Mesendoderm (in vitro differentiated cells): ENCODE measurements at places on chromosomes 5 and 9.

DNA sequence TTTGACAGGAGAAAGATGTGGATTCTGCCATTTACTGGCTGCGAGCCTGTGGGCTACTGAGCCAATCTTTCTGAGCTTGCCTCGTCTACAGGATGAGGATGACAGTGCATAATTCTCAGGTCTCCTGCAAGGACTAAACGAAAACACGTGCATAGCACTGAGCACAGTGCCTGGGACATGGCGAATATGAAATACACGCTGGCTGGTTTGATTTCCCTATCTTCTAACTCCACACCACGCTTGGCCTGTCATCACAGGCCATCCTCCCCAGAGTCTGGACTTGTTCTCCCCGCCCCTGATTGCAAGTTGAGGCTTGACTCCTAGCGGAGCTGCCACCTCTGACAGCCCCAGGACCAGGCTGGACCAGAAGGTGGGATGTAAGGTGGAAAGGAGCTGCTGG, 37.9 kb downstream of the ARPC5L start:
- no peak for DNase-seq

GRCh38 chr5:119011186-119011585, 22.8 kb upstream of the DTWD2 start:
- DNase-seq = no peak

GRCh38 chr9:69014013-69014412, at the start of gene PRKACG:
PRKACG (minus strand) TSS chr9:69014113; CDS start chr9:69014092, 21 bp downstream.
- DNase-seq = no peak

GRCh38 chr5:89981878-89982773, 427.4 kb downstream of the CETN3 start:
- no peak for DNase-seq

GRCh38 chr5:6435356-6435755, 13.3 kb upstream of the UBE2QL1 start:
- DNase-seq = peak; percentile 71

DNA sequence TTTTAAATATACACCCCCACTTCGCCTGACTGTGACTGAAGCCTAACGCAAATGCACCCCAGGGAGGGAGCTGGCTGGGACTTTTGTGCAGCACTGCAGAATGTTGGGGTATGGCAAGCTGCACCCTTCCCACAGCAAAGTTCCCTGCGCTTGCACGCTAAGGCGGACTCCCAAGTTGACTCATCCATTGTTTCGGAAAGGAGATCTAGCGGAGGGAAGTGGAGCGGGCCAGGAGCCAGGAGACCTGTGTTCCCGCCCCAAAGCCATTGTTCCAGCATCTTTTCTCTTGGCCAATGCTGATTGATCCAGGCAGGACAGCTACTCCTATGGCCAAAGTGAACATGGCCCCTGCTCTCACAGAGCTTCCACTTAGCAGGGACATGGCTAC, 202.9 kb downstream of the AOPEP start:
- no peak for DNase-seq

GRCh38 chr9:33244137-33244784, 4.3 kb downstream of the SPINK4 start:
- DNase-seq = no peak

- no peak for DNase-seq
Measured at GRCh38 chr5:81786496-81786895, 35.6 kb upstream of the SSBP2 start.

GRCh38 chr5:90398726-90399125, 10.8 kb downstream of the CETN3 start:
- DNase-seq = no peak

DNA sequence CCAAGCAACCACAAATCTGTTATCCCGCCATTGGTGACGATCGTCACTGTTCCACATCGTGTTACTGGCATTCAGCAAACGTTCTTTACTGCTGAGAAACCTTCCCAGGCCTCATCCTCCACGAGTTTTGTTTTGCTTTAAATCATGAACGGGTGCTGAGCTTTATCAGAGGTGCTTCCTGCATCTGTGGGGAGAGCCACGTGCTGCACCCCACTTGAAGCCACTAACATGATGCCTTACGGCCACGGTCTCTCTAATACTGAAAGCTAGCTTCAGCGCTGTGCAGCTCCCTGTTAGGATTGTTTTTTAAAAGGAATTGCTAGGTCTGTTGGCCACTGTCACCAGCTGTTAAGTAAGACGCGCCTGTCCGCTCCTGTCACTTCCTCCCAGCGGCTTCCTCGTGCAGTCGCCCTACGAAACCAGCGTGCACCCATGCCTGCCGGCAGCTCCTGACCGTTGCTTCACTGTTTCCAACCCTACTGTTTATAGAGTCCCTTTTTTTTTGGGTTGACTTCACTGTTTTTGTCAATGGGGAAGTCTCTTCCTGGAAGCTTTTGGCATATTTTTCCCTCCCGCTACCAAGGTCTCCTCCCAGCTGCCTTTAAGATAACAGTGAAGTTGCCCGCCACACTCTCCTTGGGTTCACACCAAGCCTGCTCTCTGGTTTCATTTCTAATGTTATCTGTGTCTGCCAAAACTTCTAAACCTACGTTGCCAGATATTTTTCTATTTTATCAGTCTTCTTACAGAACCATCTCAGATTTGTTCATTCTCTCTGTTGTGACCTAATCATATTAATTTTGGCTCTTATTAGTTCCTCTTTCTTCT, 20.3 kb downstream of the LPCAT1 start:
- no peak for DNase-seq

GRCh38 chr5:157570531-157571200, 4.9 kb downstream of the ADAM19 start:
- no peak for DNase-seq

DNA sequence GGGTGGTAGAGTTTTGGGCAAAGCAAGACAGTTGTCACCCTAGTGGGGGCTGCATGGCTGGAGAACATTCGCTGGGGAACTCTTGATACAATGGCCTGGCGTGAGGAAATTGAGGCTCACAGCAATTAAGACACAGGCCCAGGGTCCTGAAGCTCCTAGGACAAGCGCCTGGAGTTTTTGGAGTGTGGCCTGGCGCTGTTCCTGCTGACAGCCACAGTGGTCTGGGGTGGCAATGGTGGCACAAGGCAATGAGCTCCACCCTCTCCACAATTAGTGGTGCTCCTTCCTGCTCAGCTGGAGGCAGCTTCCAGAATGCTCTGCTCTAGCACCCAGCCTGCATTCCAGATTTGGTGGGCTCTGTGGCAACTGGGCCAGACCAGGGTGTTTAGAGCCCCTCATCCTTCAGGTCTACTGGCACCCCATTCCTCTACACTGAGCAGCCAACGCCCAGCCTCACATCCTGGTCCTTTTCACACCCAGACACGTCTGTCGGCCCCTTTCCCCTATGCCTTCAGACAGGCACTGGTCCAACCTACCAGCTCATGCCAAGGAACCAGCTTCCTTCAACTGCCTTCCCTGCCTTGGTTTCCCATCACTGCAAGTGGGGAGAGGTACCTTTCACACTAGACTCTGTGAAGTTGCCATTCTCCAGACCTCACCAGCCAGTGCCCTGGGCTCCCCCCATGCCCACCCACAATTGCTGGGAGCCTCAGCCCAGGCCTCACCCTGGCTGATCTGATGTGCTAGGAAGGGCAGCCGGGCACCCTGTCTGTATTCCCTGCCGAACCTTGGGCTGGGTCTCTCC, 138.1 kb upstream of the COL5A1 start:
- DNase-seq = no peak

DNA sequence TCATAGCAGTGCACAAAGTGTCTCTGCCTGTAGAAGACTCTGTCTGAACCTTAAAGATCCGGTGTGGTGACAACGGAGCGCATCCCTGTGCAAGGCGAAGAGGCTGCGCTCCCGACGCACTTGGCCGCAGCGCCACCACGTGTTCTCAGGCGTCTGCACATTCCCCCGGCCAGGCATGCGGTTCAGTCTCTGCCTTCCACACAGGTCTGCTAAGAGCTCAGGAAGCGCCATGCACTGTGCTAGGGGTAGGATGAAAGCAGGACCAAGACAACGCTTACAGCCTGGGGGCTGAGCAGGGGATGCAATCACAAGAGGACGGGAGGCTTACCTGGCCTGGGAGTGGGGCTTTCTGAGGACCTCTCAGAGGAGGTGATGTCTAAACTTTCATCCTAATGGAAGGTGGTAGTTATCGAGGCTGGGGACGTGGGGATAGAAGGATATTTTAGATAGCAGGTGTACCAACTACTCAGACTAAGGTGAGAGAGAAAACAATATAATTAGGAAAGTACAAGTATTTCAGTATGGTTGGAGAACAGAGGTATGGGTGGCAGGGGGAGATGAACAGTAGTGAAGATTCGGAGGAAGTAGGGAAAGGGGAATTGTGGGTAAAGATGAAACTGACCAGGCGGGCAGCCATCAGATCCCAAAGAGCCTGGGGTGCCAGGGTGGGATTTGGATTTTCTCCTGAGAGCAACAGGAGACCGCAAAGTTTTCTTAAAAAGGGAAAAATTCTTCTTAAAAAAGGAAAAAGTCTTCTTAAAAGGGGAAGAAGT, 13.3 kb downstream of the CAPSL start:
- DNase-seq = peak; percentile 78

GRCh38 chr9:90526386-90526785, 116.2 kb downstream of the DIRAS2 start:
- no peak for DNase-seq

DNA sequence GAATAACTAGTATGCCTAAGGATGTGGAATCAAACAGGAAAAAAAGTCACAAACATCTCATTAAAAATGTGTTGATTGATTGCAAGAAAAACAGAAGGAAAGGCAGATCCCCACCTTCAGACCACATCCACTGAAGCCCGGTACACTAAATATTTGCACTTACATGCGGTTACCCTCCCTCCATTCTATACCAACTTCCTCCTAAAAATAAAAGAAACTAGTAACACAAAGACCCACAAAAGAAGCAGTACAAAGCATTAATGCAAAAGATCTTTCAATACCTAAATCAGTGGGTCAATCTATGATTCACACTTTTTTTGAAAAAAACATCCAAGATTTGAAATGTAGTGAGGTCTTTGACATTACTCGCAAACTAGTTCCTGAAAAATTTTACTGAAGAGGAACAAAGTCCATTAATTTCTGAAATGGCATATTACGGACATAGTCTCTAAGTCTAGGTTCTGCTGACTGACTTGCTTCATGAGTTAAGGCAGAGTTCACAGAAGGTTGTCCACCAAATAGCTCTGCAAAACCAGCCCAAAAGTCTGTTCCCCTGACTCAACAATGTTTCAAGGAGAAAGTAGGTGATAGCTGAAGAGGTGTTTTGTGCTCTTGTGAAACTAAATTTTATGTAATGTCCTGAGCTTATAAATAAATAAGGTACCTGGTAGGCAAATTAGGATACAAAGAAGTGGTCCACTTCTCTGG, 100.7 kb downstream of the PAM start:
- no peak for DNase-seq

DNA sequence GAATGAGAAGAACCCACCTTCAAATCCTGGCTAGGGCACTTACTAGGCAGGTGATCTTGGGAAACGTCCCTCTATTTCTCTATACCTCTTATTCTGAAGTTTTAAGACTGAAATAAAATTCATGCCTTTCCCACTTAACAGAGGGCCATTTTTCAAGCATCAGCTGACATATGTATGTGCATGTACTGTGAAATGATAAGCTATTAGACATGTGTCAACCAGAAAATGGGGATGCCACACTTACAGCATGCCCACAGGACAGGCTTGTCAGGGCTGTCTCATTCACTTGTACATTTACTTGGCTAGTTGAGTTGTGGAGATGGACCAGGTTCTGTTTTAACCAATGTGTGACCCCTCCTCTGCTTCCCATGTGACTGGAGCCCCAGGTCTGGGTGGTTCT, 78.5 kb downstream of the C9orf152 start:
- no peak for DNase-seq

DNA sequence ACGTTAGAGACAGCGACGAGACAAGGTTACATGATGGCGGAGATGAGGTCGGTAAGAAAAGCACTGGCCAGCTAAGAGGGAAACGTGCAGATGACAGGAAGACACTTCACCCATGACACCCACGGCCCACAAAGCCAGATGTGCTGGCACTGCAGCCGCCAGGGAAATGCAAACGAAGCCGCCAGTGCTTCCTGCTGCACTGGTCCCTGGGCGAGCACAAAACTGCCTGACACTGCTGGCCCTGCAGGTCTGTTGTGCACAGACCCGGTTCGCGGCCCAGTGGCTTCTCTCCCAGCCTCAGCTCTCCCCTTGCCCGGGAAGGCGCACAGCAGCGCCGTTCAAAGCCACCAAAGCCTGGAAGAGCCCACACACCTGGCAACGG, 20.3 kb downstream of the QSOX2 start:
- DNase-seq = no peak

DNA sequence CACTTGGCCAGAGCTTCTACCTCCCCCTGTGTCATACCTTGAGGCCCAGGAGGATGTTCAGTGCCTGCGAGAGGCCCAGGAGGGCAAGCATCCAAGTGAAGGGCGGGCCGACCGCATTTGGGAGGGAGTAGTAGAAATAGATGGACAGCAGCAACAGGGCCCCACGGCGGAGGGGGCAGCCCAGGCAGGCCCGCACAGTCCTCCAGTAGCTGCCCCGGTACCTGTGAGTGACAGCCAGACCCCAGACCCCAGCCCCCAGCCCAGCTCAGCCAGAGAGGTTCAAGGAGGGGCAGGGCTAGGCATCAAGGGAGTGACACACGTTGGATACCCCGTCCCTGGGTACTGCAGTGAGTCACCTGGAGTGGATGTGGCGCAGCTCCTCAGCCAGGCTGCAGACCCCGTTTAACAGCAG, 1.4 kb downstream of the STING1 start:
- no peak for DNase-seq

DNA sequence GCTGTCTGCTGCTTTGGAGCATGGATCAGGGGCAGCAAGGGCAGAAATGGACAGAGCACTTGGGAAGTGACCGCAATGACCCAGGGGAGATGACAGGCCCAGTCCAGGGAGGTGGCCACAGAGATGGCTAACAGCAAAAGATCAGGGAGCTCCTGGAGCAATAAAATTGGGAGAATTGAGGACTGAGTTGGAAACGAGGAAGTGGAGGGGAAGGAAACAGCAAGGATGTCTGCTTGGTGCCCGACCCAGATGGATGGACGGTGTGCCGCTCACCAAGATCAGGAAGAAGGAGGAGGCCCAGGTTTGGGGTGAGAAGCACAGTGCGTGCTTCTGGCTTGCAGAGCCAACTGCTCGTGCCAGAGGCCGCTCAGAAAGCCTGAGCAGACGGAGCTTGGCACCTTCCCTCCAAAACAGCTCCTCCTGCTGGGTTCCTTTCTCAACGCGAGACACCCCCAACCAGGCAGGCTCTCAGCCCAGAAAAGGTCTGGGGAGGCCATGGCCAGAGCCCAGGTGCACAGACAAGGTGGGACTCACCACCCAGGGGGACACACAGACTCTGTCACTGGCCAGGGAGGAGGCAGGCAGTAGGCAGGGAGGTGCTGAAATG, 1.7 kb upstream of the SLC34A1 start:
- peak; percentile 59 for DNase-seq

DNA sequence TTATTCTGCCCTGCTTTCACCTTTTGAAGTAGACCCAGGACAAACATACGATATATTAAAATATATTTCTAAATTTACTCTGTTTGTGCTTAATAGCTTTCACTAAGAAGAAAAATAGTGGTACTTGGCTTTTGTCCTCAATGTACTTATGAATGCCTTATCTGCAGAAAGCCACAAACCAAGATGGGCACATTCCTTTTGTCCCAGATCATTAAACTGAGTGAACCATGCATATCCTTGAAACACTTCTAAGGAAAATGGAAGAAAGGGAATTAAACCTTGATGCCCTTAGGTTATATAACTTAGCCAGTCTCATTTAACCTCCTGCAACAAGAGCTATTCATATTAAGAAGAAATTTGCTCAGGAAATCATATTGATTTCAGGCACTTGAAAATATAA, 553.8 kb upstream of the CDH9 start:
- peak; percentile 75 for DNase-seq

GRCh38 chr9:124285903-124286291, 28.1 kb downstream of the NEK6 start:
- no peak for DNase-seq
